AG09319 (cell line): ENCODE measurements at places on chromosomes 13 and 19.
A peak's percentile ranks its signal among the peaks of the same experiment; 100 is the strongest.

DNA sequence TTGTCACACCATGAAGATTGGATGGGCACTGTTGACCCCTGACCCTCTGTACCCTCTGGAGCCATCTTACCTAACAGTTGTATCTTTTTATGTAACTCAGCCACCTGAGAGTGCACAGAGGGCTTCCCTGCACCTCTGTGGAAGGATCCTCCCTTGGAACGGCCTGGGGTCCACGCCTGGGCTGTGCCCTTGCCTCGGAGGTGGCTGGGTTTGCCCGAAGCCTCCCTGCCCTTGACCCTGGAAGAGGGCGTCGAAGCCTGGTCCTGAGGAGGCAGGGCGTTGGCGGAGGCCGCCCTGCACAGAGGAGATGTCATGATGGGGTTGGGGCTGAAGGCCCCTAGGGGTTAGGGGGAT, 241 bp downstream of the ODAD3 start:
- no peak for DNase-seq

- peak; percentile 29 for DNase-seq
These were observed 52.2 kb upstream of the CYP4F8 start for GRCh38 chr19:15562861-15563260.

- no peak for DNase-seq
These were observed 21.7 kb downstream of the EDNRB start for GRCh38 chr13:77896977-77897376.

GRCh38 chr13:21964686-21965085, 293.8 kb downstream of the FGF9 start:
- no peak for DNase-seq

DNA sequence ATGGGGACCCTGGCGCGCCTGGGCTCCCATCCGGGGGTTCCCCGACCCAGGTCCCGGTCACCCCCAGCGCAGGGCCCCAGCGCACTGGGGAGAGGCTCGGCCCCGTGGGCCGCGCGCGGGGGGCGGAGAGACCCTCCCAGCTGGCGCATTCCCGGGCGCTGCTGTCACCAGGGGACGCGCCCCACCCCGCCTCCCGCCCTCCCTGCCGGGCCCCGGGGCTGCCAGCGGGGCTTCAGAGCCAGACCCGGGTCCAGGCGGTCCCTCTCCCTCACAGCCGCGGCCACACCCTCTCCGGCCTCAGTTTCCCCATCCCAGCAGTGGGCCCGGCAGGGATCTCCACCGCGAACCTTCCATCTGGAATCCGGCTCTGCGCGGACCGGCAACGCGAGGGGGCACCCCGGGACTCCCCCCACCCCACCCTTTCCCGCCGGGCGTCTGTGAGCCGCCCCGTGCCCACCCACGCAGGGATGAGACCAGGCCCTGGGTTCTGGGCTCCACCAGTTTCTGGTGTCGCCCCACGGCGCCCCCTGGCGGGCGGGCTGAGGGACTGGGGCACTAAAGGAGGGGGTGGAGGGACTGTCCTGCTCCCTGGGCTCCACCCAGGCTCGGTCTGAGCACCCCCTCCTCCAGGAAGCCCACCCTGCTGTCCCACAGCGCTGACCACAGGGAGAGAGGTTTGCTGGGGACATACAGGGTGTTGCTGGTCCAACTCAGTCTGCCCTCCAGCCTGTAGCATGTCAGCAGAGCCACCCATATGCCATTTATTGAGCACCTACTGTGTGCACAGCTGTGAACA, 878 bp upstream of the ADAMTSL5 start:
- DNase-seq = peak; percentile 30

GRCh38 chr13:46166224-46166584, 15.8 kb downstream of the LCP1 start:
- no peak for DNase-seq

GRCh38 chr19:3554254-3555083, 2.9 kb downstream of the MFSD12 start:
- DNase-seq = no peak

DNA sequence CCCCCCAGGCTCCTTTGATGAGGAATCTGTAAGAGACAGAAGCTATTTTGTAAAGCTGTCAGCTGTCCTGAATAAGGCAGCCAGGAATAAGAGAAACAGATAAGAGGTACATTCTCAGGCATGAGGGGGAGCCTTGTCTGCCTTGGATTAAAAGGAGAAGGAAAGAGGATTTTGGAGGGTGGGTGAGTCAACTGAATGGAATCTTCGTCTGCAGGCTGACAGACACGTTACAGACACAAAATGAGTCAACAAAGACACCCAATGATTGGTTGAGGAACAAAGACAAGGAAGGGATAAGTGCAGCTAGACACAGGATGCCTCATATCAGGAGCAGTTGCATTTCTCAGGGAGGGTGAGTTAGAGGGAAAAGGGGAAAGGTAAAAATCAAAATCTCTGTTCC, 162.5 kb downstream of the OLFM4 start:
- no peak for DNase-seq

DNA sequence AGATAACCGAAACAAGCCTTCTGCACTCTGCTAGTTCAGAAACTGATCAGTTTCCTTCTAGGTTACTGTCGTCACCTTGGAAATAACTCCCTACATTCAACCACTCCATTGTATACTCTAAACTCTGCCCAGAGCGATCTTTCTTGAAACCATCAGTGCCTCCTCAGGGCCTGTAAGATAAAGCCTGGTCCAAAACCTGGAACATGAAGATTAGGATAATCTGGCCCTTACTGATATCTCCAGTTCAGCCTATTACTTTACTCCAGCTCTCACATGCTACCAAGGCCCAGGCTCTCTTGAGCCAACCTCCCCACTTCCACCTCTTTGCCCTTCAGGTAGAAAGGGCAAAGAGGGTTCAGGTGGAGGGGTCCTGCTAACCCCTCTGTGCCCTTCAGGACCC, 125.3 kb upstream of the RXFP2 start:
- no peak for DNase-seq

DNA sequence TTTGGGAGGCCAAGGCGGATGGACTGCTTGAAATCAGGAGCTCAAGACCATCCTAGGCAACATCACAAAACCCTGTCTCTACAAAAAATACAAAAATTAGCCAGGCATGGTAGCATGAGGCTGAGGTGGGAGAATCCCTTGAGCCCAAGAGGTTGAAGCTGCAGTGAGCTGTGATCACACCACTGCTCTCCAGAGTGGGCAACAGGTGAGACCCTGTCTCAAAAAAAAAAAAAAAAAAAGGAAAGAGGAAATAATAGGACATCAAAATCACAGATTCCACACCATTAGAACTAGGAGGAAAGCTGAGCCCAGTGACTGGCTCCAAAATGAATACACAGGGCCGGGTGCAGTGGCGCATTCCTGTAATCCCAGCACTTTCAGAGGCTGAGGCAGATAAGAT, 3.2 kb upstream of the ZNF8 start:
- no peak for DNase-seq

- DNase-seq = peak; percentile 67
These were observed at the start of gene SIN3B for GRCh38 chr19:16829010-16829821. TSS of gene SIN3B (plus strand) at chr19:16829398. CDS start at chr19:16829421, 23 bp downstream.

DNA sequence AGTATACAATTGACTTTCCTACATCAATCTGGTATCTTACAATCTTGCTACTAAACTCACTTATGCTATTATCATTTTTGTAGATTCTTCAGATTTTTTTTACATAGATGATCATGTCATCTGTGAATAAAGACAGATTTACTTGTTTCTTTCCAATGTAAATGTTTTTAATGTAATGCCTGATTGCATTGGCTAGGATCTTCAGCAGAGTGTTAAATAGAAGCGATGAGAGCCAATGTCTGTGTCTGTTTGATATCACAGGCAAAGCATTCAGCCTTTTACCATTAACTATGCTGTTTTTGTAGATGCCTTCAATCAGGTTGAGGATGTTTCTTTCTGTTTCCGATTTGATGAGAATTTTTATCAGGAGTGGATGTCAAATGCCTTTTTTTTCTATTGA, 19.2 kb downstream of the SLAIN1 start:
- no peak for DNase-seq

DNA sequence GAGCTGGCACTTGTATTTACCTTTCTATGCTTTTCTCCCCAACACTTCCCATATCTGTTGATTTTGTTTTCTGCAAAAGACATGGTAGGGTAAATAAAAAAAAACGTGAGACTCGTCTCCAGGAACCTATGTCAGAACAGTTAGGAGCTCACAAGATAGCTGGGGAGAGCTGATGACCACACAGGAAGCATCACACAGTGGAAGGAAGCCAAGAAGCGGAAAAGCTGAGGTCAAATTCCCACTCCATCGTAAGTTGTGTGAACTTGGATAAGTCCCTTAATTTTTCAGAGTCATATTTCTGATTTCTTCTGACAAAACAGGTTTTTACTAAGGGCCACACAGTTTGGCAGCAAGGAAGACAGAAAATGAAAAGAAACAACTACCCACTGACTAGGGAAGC, 199.6 kb downstream of the KLF5 start:
- DNase-seq = no peak
